ENCODE measurements at places on chromosomes 5 and 9.
A peak's percentile ranks its signal among the peaks of the same experiment; 100 is the strongest.

DNA sequence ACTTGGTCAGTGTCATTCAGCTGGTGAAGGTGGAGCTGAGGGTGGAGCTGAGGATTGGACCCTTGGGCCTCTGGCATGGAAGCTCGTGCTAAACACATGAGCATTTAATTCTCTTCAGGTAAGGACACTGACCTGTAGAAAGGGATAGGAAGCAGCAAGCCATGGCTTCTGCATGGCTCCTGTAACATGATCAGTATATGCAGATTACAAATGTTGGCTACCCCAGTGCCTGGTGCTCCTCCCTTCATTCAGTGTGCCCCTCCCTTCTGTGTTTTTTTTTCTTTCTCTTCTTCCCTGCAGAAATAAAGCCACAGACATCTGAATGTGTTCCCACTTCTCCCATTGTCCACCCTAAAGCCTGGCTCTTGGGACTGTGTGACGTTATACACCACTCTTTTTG lies 52.9 kb downstream of the ARHGAP26 start:
- DNase-seq: no peak

DNA sequence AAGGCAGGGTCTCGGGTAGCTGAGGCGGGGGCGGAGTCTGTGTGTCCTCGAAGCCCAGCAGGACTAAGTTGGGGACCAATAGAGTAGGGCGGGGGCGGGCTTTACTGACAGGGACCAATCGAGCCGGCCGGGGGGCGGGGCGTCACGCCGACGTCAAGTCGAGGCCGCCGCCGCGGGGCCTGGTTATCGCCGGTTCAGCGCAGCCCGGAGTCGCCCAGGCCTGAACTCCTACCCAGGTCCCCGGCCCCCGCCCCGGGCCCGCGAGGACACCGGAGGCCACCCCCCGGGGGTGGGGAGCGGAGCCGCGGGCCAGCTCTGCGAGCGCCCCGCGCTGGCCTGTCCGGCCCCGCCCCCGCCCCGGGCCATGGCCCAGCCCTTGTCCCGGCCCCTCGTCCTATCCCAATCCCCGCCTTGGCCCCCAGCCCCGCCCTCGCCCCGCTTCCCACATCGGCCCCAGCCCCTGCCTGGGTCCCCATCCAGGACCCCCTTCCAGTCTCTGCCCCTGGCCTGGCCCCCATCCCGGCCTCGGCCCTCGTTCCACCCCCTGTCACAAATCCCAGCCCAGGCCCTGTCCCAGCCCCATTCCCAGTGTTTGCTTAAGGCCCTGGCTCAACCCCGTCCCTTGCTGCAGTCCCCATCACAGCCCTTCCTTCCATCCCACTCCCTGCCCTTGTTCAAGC lies at the start of gene TMEM8B:
TSS of gene TMEM8B (plus strand) at position 145 of the 680 bp plus-strand sequence. CDS start at position 365, 220 bp downstream.
- peak; percentile 76 for DNase-seq

DNA sequence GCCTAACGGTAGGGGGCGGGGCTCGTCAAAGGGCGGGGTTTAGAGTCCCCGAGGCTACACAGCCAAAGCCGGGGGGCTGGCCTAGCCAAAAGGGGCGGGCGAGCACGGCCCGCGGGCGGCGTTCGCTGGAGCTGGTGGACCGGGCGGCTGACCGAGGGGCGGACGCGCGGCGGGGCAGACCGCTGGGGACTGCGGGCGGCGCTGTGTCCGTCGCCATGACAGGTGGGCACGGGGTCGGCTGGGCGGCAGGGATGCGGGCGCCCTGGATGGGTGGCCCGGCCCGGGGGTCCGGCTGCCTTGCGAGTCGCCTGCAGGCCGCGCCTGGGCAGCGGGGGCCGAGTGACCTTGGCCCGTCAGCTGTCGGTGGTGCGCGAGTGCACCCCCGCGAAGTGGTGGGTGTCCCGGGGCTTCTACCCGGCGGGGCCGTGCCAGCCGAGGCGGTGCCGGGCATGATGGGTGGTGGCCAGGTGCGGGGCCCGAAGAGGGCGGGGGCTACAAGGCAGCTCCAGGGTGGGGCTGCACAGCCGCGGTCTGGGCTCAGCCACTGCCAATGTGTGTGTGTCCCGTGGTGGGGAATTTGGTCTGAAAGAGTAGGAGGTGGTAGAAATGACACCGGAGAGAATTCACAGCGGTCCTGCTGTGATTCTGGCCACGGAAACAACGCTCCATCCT lies at the start of gene CARD19:
TSS of gene CARD19 (plus strand) at position 87 of the 672 bp plus-strand sequence. CDS start at position 216, 129 bp downstream.
- no peak for DNase-seq

DNA sequence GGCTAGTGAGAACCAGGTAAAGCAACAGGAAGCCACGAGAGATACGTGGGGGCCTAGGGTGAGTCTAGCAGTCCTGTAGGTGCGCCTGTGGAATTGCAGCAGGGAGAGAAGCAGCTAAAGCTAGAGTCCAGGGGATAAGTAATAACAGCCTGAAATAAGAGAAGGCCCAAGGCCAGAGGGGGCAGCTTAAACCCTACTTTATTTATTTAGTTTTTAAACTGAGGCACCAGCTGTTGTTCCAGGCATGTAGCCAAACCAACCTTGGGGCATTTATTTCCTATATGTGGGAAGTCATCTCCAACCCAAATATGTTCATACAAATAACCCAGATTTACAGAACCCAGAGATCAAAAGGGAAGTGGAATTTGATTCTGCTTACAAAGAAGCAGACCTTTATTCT lies 93.5 kb downstream of the GLDC start:
- DNase-seq: no peak

DNA sequence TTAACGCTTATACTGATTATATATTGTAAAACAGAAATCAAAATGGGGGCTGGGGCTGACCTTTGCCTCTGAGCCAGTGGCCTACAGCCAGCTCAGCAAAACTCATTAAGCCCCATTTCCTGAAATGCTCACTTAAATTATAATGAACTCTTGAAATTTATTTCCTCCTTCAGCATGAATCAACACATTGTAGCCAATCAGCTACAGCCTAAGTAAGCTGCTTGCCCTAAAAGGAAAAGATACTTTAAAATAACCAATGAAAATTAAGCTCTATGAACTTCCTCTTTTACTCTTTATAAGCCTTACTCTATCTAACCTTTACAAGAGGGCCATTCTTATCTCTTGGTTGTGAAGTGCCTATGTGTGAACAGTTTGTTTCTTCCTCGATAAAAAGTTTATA lies 33.5 kb upstream of the SUB1 start:
- DNase-seq: no peak

DNA sequence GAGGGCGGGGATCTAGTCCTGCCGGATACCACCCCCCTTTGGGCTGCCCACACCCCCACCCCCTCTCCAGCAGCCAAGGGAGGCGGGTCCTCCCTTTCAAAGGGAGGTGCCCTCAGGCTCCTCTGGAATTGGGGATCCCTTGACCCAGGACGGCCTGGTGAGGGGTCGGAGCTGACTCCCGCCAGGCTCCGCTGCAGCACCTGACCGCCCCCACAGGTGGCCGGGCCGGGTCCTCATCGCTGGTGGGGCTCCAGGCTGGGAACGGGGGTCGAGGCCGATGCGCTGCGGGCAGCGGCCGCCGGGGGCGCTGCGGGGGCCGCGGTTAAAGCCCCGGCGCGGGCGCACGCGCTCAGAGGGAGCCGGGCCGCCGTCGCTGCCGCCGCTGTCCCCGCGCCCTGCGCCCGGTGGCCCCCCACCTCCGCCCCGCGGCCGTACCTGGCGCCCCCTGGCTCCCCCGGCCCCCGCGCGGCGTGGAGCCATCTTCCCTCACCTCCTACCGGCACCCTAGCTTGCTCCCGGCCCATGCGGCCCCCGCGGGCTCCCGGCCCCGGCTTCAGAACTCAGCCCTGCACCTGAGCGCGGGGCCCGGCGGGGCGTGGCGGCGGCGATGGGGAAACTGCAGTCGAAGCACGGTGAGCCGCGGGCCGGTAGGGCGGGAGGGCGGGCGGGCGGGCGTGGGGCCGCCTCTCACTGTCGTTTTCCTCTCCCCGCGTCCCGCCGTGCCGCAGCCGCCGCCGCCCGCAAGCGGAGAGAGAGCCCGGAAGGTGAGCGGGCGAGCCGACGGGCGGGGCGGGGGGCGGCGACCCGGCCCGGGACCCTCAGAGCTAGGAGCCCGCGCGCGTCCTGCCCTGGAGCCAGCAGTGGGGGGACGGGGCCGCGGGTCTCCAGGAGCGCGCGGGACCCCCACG lies at the start of gene NKD2:
TSS of gene NKD2 (plus strand) at position 352 of the 908 bp plus-strand sequence. CDS start at position 608, 256 bp downstream.
- peak; percentile 30 for DNase-seq

- no peak for DNase-seq
These were observed 118.6 kb downstream of the ZSWIM6 start for GRCh38 chr5:61450493-61451279.

GRCh38 chr5:11620172-11620571 lies 284.1 kb downstream of the CTNND2 start:
- no peak for DNase-seq

DNA sequence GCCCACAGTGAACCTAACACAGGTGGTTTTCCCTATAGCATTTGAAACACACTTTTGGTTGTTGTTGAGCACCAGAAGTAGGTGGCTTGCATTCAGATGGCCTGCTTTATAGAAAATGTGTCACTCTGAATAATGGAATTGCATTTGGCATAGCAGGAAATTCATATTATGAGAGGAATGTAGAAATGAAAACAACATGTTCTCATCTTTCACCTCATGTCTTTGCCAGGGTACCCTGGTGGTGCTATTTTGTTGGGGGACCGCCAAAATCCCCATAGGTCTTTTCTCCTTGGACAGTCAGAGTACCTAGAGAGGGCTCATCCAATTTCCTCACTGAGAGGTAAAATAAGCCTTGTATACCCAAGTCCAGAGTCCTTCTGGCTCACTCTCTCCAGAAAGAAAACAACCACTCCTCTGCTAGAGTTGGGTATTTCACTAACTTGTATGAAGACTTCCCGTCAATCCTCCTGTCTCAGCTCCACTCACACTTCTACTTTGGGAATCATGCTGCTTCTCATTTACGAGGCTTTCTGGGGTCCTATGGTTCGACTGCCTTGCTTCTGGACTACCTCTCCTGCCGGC lies 67.4 kb downstream of the MRPS27 start:
- DNase-seq: no peak

GRCh38 chr9:15047028-15047551 lies 136.9 kb upstream of the FREM1 start:
- no peak for DNase-seq

DNA sequence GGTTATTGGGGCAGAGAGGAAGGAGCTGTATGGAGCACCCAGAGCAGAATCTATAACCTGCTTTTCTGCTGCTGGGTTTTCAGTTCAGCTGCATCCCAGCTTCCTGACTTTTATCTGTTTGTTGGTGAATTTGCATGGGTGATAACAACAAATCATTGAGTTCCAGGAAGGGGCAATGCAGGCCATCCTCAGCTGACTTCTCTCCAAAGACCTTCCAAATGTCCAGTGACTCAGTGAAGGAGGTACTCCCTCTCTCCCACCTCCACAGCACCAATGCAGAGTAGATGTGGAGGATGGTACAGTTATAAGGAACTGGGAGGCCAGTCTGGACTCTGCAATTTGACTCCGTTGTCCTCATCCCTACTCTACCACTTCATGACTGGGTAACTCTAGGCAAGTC lies 1.6 kb upstream of the TXN start:
- no peak for DNase-seq

- DNase-seq: no peak
These were observed 367.6 kb downstream of the GLIS3 start for GRCh38 chr9:3931996-3932906.

- DNase-seq: no peak
These were observed 21.0 kb downstream of the GLRX start for GRCh38 chr5:95801532-95801931.

GRCh38 chr5:119079318-119079921 lies 8.5 kb downstream of the DMXL1 start:
- DNase-seq: no peak

GRCh38 chr9:75378036-75378435 lies 289.7 kb downstream of the OSTF1 start:
- no peak for DNase-seq

GRCh38 chr5:84425365-84425881 lies 40.7 kb upstream of the EDIL3 start:
- no peak for DNase-seq

DNA sequence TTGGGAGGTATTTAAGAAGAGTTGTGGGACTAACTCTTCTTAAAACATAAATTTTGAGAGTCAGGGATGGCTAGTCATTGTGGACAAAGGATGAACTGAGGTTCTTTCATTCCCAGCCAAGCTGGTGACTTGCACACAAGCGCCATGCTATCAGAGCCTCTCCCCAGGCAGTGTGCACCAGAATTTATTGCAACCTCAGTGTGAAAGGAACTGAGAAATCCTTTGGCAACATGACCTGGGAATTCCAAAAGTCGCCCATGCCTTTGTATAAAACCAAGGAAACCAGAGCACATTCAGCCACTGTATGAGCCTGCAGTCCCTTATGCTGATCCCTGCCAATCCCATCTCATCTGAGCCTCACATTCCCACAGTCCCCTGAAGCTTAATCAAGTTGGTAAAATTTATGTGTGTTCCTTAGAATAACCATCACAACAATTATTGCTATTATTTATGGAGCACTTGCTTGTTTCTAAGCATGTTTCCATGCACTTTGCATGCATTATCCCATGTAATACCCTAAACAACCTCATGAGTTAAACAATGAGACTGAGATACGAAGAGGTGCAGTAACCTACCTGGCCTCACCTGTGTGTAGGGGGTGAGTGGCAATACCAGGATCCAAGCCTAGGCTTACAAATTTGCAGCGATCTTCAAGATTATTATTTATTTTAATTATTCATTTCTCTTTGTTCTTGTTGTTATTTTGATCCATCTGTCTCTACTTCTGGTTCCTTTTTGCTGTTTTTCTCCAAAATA lies 116.4 kb downstream of the NTRK2 start:
- DNase-seq: no peak

DNA sequence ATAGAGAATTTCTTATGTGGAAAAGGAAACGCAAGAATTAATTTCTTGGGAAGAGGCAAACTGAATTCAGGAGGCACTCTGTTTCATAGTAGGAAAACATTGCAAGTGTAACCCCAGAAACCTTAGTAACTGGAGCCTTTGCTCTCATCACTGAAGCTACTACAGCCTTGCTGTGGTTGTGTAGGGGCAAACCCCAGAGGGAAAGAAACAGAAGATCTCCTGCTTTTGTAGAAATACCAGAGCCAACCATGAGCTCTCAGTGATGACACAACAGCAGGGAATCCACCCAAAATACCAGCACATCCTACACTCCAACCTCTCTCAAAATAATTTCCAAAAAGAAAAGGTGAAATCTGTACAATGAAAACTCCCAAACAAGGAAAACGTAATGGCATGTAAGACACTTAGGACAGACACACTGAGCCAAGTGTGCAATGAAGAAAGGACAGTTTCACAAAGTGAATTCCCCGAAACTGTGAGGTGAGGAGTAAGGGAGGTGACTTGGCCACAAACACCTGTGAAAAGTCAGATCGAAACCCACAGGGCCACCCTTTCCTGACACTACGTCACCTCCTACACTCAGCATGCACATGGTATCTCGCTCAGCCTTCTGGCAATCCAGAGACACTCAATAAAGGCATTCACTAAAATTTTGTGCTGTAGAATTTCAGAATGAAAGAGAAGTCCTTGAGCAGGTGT lies 8.5 kb upstream of the ACSL6 start:
- no peak for DNase-seq

DNA sequence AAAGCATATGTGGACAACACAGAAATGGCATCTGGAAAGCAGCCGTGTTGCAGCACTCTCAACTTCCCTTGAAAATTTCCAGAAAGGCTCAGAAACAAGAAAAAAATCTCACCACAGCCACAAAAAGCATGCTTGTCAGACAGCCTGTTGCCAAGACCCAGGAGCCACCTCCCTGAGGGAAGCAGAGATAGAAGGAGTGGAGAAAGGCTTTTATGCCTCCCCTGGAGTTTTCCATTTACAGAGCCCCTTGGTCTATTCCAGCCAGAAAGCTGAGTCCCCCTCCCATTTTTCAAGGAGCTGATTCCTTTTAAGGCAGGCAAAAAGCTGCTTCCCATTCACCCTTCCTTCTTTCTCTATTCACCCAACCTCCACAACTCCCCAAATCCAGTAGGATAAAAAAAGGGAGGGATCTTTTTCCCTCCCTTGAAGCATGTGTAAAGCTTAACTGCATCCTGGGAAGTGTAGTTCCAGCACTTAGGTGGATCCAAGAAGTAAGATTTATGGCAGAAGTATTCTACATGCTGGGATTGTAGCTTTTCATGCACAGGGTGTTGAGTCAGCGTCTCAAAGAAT lies 37.1 kb upstream of the PALM2AKAP2 start:
- no peak for DNase-seq

Measured in stimulated activated CD8-positive, alpha-beta memory T cell treated with anti-CD3 and anti-CD28 coated beads, Interleukin-15, amount 100 ng/mL, for 24 hours (primary cell).